ENCODE measurements at places on chromosomes 1 and 21.

DNA sequence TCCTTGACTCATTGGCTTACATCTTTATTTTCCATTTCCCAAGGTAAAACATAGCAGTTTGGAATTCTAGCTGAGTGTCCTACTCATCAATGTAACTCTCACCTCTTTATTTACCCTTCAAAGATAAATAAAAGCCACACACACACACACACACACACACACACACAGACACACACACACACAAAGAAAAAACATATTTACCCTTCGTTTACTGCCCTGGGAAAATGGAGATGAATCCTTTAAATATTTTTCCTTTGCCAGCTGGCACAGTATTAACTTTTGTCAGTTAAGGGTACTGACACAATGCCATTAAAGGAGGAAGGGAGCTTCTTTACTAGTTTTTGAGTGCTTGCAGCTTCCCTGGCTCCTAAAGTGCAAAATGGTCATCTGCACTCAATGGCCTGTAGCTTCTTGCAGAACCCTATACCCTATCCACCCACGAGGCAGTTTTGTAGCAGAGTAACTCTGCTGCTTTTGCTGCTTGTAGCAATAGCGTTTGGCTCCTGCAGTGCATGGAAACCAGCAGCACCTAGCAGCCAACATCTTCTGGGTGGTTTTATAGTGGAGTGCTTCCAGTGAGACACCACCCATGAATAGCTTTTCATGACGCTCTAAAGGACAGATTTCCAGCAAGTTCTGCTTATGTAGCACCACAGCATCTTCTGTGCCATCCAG is 103.7 kb downstream of the HS2ST1 start:
- DNase-seq, result no peak

- DNase-seq, result no peak
Measured at GRCh38 chr1:81802457-81802706, 1.6 kb downstream of the ADGRL2 start.

DNA sequence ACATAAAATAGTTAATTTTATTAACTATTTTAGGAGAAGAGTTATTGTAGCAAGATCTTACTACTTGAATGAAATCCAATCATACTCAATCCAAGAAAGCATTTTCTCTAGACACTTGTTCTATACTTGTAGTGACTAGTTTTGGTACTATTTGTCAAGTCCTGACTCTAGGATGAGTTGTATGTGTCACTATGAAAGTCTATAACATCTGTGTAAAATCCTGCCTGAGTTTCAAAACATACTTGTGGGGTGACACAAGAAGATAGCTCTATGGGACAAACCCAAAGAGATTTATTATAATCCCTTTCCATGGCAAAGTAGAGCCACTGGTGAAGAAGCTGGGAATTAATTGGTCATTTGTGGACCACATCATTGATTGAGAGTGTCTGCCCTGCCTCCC is 1042.2 kb upstream of the ADGRL4 start:
- no peak for DNase-seq

GRCh38 chr1:185044387-185044786 is 971 bp upstream of the RNF2 start:
- DNase-seq, result no peak

DNA sequence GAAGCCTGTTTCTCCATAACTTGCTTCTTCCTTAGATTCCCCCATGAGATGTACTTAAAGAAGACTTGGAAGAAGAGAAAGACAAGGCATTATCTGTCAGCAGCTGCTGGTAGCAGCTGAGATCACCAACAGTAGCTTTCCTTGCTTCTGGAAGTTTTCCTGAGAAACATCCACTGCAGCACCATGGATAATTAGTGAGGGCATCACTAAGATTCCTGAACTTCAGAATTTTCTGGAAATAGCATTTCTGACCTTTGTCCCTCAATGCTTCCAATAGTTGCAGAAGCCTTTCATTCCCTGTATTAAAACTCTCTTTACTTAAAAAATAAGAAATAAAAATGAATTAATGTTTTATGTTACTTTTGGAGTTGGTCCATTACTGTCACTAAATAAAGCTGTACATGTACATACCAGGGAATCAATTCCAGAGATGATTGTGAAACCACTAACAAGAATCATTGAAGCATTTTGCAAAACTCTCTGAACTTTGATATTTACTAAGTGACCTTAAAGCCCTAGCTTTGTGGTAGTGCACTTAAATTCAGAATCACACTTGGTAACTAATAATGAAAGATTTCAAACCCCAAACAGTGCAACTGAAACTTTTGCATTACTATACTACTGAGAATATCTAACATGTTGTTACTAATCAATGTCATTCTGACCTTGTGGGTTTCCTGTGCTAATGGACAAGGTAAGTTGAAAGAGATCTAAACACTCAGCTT is at the start of gene CFHR4:
TSS of gene CFHR4 (plus strand) at position 538 of the 725 bp plus-strand sequence. CDS start at position 637, 99 bp downstream.
- DNase-seq, result no peak

DNA sequence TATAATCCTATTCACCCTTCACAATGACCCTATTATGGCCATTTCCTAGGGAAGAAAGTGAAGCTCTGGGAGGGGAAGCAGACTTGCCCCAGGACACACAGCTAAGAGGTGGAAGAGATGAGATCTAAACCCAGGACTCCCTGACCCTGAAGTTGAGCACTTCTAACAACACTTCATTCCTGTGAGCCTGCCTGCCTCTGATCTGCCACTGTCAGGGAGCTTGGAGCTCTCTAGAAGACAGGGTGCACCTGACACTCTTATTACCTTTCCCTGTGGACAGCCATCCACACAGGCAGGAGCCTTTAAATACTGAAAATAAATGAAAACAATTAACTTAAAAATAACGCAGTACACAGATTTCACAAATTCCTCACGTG is 599 bp downstream of the MKNK1 start:
- DNase-seq, result no peak

DNA sequence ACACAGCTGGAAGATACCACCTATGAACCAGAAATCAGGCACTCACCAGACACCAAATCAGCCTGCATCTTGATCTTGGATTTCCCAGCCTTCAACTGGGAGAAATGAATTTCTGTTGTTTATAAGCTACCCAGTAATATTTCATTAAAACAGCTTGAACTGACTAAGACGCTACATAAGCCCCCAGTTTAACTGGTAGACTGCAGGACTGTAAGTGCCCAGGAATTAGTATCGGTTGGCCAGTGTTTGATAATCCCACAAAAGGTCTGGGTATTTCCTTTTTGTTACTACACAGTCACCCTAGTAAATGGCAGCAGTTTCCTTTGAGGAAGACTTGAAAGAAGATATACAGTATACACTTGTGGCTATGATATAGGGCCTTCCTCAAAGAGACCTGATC is 7.3 kb upstream of the SLC35D1 start:
- DNase-seq, result no peak

DNA sequence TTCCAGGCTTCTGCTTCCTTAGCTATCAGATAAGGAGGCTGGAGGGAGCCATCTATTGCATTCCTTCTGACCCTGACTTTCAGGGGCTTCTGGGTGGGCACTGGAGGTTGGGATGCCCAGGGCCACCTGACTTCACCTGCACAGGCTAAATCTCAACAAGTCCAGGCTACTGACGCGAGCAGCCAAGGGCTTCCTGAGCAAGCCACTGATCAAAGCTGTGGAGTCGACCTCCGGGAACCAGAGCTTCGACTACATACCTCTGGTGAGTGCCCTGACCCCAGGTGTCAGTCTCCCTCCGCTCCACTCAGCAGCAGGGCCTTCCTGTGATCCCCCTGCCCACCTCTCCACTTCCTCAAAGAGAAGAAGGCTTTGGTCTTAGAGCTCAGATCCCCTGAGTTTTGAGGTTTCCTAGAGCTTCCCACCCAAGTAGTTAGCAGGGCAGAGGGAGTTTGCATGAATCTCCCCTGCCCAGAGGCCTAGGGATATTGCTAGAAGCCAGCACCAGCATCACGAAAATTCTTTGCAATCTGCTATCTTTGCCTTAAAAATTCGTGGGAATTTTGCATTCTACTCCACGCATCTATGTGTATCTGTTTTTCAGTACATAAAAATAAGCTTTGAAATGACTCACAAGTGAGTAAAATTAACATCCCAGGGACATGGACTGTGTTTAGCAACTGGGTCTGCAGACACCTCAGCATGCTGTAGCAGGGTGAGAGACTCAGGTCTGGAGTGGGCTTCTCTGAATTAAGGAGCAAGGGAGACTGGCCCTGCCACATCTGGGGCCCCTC is 61.4 kb downstream of the VWA5B1 start:
- DNase-seq, result no peak

GRCh38 chr1:234322979-234323378 is 50.3 kb upstream of the COA6 start:
- no peak for DNase-seq

DNA sequence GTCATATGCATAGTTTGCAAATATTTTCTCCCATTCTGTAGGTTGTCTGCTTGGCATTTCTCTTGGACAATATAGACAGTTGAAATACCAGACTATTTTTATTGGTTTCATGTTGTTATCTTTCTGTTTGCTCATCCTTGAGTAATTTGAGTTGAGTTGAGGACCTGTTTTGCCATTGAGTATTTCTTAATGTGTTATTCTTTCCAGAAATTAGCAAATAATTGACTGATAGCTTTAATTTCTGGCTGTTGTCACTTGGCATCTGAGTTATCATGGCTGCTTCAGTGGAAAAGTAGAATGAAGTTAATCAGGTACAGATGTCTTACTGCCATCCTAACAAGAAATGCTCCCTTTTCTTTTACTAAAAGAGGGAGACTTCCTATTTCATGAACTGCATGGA is 264.8 kb upstream of the DUSP10 start:
- DNase-seq, result no peak

DNA sequence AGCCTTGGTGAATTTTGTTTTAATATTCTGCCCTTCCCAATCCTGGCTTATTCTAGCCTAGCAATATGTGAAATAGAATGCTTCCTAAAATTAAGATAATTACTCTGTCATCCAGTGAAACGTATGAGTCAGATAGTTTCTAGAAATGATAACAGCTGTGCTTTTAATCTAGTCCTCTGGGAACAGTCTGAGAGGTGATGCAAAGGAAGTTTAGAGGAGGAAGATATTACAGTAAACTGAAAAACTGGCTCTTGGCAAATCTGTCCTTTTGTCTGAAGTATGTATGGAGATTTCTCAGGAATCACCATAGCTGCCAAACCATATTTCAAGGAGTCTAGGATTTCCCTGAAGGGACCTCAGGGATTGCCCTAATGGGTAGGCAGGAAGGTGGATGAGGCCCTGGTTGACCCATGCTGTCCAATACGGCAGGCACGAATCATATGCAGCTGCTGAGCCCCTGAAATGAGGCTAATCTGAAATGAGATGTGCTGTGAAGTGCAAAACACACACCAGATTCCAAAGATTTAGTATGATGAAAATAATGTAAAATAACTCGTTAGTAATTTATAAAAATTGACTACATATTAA is 70.8 kb upstream of the LBR start:
- no peak for DNase-seq

GRCh38 chr1:30929135-30929889 is 20.8 kb upstream of the SDC3 start:
- DNase-seq, result peak; percentile 31

GRCh38 chr1:114342376-114342775 is 168.6 kb downstream of the TRIM33 start:
- no peak for DNase-seq

DNA sequence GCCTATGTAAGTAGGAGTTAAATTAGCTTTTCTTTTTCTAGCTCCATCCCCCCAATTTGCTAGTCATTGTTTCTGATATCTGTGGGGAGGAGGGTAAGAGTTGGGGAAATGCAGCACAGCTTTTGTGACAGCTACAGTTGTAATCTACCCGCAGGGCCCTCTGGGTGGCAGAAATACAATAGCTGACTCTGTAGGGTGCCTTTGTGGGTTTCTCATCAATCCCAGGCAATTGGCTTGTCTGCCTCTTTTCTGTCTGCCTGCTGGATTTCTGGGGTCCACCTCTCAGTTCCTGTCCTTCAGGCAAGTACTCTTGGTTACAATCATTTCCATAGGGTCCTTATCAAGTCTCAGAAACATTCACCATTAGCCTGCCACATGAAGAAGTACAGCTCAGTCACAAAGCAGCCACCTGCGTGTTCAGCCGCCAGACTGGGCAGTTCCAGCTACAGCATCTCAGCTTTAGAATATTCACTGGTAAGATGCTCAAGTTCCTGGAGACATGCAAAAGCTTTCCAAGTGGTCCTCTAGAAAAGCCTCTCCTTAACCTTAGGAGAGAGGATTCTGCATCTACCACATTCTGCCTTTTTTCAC is 19.2 kb upstream of the SLC44A5 start:
- peak; percentile 59 for DNase-seq

DNA sequence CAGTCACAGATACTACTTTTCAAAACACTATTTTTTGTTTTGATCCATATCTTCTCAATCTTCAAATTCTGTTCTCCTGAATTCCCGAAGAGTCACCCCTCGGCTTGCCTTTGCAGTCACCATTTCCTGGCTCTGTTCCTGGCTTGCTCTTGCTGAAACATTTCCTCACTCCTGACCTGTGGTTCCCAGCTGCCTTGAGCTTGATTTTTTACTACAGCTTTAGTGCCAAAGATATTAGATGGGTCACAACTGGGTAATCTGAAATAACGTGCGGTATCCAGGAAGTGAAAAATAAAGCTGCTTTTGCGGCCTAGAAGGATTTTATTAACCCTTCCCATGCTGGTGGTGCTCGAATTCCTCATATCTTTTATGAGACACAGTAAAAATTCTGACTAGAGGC is 318.8 kb downstream of the PCP4 start:
- no peak for DNase-seq

GRCh38 chr1:112057736-112058135 is 68.3 kb upstream of the KCND3 start:
- no peak for DNase-seq

GRCh38 chr1:21531241-21531640 is 22.0 kb downstream of the ALPL start:
- no peak for DNase-seq

- DNase-seq, result no peak
Measured at GRCh38 chr1:173367136-173367535, 110.0 kb upstream of the PRDX6 start.

- DNase-seq, result no peak
Measured at GRCh38 chr1:52709016-52709415, 10.9 kb upstream of the COA7 start.

DNA sequence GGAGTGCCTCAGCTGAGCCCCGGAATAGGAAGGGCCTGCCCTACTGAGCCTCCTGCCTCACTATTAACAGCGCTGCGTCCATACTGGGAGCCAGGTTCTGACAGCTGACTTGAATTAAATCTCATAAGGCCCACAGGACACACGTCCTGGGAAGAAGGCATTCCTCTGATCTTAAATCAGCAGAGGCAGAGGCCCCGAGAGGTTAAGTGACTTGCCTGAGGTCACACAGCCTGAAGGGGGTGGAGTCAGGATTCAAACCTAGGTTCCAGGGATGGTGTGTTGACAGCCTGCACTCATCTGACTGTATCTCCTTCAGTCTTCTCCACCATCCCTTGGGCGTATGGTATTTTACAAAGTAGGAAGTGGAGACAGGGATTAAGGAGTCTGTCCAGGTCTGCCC is 79.8 kb downstream of the AJAP1 start:
- no peak for DNase-seq

GRCh38 chr1:116514708-116515525 is 55.9 kb downstream of the CD58 start:
- DNase-seq, result no peak

- no peak for DNase-seq
Measured at GRCh38 chr1:71640116-71640515, 559.3 kb upstream of the ZRANB2 start.
